ENCODE measurements at places on chromosomes 11 and 22.

DNA sequence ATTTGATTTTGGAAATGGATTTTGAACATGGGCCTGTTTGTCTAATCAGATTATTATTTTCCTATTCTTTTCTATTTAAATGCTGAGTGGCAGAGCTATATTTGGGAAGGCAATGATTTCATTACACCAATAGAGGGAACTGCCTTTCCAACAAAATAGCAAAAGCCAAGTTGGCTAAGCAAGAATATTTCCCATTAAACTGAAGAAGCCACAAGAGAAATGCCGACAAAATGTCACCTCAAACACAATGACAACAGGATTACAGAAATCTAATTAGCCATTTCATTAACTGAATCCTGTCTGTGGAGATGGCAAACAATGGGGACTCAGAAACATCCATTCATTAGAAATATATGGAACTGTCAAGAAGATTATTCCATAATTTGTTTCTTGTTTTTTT is 1593.1 kb upstream of the RAG2 start:
- no peak for DNase-seq

GRCh38 chr11:91854171-91854570 is 370.4 kb upstream of the FAT3 start:
- no peak for DNase-seq

DNA sequence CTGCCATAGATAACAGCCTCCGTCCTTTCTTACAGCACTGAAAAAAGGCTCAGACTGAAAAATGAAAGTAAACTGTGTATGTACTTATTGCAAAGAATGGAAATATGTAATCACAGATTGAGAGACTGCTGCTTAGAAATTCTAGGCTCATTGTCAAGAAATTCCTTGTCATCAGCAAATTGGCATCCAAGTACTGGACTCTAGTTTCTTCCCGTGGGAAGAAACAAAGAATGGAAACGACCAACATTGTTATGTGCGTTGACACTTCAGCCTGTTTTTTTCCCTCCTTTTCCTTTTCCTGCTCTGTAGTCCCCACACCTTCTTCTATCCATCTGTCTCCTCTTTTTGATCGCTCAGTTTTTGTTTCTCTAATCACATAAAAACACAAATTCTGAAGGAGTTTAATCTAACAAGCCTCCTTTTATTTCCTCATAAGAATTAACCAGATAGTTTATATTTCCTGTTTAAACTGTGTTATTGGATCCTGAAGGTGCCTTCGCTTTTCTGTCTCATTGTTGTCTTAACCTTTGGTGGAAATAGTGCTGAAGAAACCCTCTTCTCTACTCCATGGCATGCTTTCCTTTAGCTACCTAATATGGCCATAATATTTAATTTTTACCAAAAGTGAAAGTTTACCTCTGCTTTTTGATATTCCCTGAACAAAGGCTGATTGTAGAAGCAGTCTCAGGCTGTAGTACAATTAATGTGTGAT is 20.0 kb upstream of the CASP12 start:
- peak; percentile 61 for DNase-seq

DNA sequence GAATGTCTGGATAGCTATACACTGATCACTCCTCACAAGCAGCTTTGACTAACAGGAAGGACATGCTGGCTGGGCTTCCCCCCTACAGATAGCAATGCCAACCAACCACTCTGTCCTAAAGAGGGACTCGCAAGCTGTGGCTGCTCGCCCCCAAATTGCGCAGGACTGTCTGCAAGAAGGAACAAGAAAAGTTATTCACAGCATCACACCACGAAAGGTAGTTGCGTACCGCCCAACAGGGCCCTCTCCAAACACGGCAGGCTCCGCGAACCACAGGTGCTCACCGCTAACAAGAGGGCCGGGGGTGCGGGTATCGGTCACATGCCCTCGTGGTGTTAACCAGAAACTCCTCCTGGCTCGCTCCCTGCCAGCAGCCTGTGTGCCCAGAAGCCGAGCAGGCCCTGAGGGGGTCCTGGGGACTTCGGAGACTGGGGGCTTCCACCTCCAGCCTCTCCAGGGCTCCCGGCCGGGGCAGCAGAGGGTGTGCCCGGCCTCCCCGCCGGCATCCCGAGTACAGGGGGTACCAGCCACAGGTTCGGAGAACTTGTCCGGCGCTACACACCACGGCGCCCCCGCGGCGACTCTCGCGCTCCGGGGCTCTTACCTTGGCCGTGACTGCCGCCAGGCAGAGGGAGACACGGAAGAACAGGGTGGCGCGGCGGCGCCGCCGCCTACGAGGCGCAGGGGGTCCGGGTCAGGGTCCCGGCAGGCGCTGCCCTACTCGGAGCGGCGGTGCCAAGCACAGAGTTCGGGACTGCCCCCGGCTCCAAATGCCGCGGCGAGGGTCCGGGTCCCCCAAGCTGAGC is 682 bp downstream of the LARGE1 start:
- DNase-seq = peak; percentile 47

DNA sequence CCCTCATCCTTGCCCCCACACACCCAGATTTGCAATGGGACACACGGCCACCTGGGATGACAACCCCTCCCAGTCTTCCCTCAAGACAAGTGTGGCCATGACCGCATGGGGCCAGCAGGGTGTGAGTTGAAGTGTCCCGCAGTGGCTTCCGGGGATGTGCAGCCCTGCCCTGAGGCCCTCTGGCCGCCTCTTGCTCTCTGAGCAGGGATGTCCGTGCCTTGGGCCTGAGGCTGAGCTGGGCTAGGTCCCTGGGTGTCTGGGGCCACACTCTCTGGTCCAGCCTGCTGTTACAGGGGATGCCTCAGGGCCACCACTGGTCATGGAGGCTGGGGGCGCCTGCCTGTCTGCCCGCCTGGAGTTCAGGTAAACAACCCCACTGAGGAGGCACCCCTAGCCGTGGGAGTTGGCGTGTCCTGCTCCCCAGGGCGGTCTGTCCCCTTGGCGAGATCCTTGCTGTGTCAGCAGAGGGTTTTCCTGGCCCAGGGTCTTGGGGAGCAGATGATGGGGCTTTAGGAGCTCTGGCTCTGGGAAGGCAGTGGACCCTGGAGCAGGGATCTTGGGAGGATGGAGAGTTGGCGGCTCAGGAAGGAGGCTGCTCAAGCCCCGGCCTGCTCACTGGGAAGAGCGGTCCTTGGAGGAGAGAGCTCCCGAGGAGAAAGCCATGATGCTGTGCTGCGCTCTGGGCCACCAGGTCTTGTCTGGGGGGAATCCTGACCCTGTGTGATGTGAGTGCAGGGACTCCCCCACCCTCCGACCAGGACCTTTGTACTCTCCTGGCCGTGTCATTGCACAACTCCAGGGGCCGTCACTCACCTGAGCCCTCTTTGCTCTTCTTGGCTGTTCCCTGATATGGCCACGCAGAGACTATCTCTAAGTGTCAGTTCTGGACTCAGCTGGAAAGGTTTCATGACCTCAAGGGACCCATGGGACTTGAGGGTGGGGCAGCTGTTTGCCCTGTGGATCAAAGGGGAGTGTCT is 67.9 kb downstream of the KCNQ1 start:
- DNase-seq = no peak

- peak; percentile 26 for DNase-seq
Measured at GRCh38 chr11:49995565-49995964, 13.2 kb upstream of the OR4C12 start.

GRCh38 chr11:73187854-73188253 is 30.2 kb upstream of the P2RY2 start:
- no peak for DNase-seq

GRCh38 chr22:19959043-19959586 is 17.5 kb upstream of the TXNRD2 start:
- DNase-seq = no peak

DNA sequence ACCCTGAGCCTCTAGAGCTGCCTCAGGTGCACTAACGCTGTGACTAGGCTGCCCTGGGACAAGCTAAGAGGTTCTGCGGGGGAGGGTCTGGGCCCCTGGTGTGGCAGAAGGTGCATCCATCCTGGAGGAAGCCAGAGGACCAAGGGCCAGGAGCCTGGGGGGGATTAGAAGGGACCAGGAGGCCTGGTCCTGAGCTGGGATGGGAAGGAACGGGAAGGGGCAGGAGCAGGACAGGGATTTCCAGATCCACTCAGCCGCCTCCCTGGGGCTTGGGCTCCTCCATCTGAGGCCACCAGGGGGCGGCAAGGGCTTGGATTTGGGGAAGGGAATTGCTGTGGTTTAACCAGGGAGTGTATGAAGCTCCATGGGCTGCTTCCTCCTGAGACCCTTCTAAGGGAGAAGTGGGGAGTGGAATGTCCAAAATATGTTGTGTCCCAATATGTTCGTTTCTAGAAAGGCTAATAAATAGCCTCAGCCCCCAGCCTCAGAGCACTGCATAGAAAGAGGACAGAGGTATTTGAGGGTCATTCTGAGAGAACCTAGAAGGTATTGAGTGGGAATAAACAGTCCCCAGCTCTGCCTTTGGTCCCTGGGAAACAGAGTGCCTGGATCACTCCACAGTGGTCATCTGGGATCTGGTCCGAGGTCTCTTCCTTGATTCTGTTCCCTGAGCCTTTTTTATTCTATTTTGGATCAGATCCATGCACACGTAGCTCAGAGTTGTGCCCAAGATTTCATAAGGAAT is 17.4 kb upstream of the PRAME start:
- DNase-seq = peak; percentile 32

DNA sequence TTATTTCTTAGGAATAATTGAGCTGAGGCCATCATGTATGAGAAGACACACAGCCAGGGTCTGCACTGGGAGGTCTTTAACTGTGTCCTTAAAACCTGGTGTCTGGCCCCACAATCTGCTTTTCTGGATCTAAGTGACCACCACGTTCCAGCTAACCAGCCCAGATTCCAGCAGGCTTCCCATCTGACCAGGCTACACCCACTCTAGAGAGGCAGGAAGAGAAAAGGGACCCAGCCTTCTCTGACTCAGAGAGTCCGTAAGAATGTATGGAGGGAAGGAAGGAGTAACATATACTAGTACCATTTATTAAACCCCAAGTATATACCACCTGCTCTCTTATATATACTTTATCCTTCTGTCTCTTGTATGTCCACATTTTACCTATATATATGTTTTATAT is 80.1 kb downstream of the LDLRAD3 start:
- no peak for DNase-seq

- no peak for DNase-seq
Measured at GRCh38 chr11:73859671-73860070, 17.0 kb downstream of the COA4 start.

DNA sequence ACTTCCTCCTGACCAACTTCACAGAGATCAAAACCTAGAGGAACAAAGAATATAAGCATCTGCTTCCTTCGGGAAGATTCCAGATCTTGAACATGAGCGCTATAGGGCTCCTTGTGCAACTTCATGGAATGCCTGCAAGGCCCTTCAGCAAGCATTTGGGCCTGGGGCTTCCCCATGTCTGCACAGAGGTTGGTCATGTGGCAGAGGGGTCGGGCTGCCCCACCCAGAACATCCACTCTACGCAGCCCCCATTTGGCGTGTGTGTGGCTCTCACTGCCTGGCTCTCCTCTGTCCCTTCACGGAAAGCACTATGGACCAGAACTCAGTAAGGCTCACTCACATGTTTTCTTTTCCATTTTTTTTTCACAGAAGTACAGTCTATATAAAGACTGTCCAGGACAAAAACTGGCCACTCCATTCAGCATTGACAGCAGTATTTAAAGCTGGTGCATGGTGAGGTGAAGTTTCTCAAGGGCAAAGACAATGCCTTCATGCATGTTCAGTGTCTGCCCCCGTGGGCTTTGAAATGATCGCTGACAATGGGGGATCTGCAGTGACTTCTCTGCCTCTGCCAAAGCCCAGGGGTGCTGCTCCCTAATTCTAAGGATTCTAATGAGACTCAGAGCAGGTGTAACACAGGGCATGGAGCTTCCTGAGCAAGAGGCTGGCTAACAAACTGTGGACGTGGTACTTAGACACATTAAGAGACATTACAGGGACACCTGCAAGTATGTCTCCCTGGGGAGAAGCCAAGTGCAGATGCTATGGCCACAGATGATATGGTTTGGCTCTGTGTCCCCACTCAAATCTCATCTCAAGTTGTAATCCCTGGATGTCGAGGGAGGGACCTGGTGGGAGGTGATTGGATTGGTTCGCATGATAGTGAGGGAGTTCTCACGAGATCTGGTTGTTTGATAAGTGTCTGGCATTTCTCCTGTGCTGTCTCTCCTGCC is 66.5 kb upstream of the PITPNB start:
- DNase-seq = no peak

DNA sequence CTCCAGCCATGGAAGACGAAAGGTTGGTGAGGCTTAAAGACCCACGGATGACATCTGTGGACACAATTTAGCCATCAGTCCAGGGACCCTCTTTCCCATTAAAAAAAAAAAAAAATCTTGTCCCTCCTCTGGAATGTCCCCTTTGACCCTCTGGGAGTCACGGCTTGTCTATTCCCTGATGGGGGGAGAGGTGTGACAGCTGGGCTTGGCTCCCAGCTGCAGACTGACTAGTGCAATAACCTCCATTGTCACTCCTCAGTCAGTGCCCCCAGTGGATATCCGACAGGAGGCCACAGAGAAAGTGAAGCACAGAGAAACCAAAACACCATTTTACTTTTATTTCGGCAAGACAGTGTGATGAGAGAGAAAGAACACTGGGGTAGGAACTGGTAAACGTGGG is 2.7 kb upstream of the VSIG2 start:
- no peak for DNase-seq

DNA sequence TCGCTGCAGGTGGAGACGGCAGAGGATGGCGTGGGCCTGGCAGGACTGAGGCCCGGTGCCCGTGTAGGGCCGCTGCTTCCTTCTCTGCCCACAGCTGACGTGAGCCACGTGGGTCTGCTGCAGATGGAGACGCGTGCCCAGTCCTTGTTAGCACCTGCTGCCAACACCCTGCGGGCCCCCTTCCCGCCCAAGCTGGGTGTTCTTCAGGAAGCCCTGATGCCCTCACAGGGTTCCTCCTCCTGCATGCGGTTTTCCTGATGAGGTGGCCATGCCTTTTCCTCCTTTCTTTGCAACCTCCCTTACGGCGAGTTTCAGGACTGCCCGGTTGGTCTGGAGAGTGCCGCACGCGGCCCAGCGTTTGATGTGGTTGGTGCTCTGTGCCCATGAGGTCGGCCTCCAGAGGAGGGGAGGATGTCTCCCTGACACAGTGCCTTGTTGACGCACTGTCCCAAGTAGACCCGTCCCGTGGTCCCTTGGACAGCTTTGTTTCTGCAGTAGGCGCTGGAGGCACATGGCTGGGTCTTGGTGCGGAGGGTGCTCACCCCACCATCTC is 44.7 kb downstream of the AP2A2 start:
- no peak for DNase-seq

GRCh38 chr11:76984743-76985142 is 49.5 kb upstream of the B3GNT6 start:
- no peak for DNase-seq

- no peak for DNase-seq
Measured at GRCh38 chr11:25927411-25927953, 404.4 kb upstream of the ANO3 start.

- DNase-seq = no peak
Measured at GRCh38 chr11:96254854-96255253, 88.1 kb downstream of the MAML2 start.

All from G401 (cell line).